ENCODE measurements at places on chromosomes 16 and 17.

- no peak for DNase-seq
These were observed 5.1 kb downstream of the ITGA2B start for GRCh38 chr17:44384281-44384822.

GRCh38 chr17:66468241-66469087, 166.1 kb downstream of the PRKCA start:
- peak; percentile 11 for DNase-seq

DNA sequence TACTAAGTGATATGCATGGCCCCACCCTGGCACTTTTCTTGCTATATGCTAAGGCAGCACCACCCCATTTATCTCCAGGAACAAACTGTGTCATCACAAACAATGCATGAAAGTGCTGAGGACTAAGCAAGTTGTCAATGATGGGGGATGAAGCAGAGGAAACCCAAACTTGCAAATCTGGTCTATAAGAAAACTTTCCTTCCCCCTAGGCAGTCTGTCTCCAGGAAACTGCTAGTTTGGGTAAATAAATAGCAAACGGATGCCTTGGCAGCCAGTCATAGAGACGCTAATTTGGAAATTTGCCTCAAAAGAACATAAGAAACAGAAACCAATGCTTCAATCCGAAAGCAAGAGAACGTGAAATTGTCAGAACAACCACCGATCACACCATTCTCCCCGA, 5.6 kb upstream of the HSBP1 start:
- DNase-seq: peak; percentile 6

GRCh38 chr17:57284583-57284982, 28.3 kb downstream of the MSI2 start:
- DNase-seq: peak; percentile 31

GRCh38 chr17:29612094-29612403, 10.7 kb downstream of the CORO6 start:
- no peak for DNase-seq

- no peak for DNase-seq
These were observed 6.7 kb downstream of the GIP start for GRCh38 chr17:48961516-48962233.

DNA sequence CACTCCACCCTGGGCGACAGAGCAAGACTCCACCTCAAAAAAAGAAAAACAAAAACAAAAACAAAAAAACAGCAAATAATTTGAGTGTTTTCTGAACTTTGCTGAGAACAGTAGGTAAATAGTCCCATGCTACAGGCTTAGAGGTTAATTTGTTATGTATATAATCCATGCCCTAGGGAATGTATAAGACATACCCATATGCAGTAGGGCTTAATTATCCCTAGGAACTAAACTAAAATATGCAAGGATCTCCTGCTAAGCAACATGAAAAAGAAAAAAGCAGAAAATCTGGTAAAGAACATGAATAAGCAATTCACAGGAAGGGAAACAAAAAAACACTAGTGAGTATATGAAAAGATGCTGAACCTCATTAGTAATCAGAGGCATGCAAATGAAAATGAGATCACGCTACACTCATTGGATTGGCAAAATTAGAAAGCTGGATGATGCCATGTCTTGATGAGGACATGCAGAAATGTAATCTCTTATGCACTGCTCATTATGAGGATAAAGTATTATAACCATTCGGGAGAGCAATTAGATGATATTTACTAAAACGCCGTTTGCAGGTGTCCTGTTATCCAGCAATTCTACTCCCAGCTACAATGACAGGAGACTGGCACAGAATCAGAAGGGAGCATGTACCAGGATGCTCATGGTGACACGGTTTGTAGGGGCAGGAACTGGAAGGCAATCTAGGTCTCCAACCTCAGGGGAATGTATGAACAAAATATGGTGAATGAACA, 5.6 kb downstream of the KCTD13 start:
- no peak for DNase-seq

- DNase-seq: peak; percentile 65
These were observed 598 bp downstream of the INPP5K start for GRCh38 chr17:1515640-1516387.

DNA sequence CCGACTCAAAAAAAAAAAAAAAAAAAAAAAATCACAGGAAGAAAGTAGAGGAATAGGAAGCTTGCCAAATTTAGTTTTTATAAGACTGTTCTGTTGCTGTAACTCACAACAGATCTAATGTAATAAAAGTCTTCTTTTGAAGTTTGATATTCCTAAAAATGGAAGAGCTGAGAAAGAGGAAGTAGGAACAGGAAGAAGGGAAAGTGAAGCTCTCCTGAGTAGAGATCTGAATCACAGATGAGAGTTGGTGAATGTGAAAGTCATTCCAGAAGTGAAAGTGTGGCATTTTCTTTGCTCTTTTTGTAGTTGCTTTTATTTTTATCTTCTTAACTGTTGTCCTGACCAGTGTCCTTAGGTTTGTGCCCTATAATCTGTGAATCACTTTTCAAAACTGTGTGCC, 2.1 kb downstream of the NMT1 start:
- no peak for DNase-seq

GRCh38 chr16:67409631-67410030, 6.6 kb downstream of the ZDHHC1 start:
- no peak for DNase-seq

GRCh38 chr17:16987066-16987829, 15.3 kb upstream of the TNFRSF13B start:
- no peak for DNase-seq

GRCh38 chr16:12613131-12613991, 190.3 kb downstream of the CPPED1 start:
- DNase-seq: no peak

DNA sequence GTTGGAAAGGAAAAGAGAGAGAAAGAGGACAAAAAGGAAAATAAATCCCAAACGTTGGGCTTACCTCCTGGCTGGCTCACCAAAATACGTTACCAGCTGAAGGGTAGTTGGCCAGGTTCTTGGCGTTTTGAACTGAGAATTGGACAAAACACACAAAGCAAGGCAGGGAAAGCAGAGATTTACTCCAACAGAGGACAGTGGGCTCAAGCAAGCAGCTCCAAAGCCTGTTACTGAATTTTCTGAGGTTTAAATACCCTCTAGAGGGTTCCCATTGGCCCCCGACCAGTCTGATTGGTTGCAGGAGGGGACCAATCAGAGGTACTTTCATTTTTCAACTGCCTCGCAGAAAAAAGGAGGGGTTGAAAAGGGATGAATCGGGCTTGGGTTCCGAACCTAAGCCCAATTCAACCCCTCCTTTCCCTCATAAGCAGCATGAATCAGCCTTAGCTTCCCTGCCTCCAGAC, 55.6 kb upstream of the ALOX12 start:
- peak; percentile 19 for DNase-seq

- DNase-seq: no peak
These were observed 54.1 kb downstream of the IGF2BP1 start for GRCh38 chr17:49051269-49051668.

- DNase-seq: no peak
These were observed 22.8 kb downstream of the ZNF423 start for GRCh38 chr16:49833085-49833484.

DNA sequence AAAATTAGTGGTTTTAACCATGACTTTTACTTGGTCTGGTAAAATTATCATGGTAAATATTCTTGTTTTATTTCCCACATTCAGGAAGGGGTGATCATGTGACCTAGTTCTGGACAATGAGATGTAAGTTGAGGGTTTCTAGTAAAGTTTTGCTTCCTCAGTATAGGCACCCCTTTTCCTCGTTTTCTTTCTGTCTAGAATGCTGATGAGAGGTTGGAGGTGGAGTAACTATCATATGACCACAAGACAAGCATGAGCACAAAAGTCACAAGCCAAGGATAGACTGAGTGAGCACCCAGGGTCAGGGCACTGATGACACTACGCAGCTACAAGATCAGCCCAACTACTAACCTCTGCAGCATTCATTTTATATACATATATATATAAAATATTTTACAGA, 53.9 kb downstream of the MYO1D start:
- no peak for DNase-seq

DNA sequence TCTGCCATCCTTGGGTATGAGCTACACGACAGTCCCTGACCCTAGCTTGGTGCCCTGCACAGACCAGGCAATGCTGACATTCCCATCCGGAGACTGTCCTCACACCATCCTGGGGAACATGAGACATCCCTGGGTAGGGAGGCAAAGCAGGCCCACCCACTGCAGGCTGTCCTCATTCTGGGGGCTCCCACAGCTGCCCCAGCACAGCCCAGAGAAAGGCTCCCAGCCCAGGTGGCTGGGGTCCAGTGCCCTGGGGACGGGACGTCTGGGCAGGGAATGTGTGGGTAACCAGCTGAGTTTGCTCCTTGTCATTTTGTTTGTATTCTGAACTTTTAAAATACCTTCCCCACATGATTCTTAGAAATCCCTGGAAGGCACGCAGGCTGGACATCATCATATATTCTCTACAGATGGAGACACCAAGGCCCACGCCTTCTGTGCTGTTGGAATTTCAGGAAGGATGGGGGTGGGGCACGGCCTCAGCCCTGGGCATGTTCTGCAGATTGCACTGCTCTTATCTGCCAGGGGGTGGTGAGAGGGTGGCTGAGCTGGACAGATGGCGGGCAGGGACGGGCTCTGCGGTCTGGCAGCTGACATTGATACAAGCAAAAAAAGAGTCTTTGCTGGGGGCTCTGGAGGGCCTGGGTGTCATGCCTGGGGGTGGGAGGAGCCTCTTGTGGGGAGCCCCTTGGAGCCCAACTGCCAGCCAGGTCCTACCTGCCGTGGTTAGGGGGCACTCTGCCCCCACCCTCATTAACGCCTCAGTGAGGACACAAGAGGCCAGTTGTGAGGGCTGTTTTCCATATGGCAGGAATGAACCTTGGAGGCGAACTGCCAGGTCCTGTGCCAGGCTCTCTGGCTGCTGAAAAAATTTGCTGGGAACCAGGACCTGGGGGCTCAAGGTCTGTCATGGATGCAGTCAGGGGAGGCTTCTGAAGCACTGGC, 28.4 kb downstream of the LRRC75A start:
- DNase-seq: no peak

GRCh38 chr16:77820340-77820739, 32.0 kb downstream of the VAT1L start:
- DNase-seq: no peak

DNA sequence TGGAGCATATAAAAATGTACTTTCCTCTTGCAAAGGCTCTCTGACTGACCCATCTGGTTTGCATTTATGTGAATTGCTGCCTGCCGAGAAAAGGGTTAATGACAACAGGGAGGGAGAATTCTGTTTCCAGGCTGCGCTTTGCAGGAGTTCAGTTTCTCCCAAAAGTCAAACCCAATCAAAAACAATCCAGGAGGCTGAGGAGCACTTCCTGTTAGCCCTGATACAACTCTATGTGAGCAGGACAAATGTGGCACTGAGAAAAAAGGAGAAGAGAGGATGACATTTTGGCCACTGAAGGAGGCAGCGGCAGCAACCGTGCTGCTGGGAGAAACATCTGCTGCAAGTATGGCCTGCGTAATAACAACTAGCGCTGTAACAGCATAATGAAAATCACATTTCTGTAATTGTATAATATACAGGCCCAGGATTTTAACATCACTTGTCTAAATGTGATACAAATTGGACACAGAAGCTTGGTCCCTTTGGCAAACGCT, 26.8 kb upstream of the ELAC2 start:
- no peak for DNase-seq

DNA sequence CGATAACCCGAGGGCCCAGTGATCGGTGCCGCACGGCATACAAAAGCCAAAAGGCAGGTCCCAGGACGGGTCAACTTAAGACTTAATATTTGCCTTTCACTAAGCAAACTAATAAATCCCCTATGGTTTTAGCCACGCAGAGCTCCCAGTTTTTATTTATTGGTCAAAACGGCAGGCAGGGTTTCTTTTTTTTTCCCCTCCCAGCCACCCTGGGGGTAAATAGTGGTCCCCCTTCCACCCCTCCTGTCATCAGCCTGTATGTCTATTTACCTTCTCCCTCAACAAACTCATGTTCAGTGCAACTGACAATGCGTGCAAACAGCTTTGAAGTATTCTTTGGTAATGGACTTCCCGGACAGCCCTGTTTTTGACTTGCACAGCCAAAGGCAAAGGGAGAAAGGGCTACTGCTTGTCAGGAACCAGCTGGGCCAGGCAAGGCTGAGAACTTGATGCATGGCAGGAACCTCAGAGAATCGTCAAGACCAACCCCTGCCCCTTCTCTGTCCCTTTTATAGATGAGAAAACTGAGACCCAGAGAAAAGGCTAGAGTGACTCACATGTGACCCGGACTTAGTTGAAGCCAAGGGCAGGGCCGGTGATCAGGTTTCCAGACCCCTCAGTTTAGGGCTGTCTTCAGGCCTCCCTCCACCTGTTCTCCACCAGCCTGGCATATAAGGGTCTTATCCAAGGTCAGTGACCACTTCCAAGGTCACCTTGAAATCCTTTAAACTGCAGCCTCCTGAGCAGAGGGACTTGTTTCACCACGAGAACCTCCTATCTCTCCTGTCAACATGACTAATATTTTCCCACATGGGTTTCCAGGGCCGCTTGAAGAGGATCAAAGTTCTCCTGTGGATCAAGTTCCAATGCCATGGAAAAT, 279.0 kb downstream of the SOX9 start:
- DNase-seq: no peak

DNA sequence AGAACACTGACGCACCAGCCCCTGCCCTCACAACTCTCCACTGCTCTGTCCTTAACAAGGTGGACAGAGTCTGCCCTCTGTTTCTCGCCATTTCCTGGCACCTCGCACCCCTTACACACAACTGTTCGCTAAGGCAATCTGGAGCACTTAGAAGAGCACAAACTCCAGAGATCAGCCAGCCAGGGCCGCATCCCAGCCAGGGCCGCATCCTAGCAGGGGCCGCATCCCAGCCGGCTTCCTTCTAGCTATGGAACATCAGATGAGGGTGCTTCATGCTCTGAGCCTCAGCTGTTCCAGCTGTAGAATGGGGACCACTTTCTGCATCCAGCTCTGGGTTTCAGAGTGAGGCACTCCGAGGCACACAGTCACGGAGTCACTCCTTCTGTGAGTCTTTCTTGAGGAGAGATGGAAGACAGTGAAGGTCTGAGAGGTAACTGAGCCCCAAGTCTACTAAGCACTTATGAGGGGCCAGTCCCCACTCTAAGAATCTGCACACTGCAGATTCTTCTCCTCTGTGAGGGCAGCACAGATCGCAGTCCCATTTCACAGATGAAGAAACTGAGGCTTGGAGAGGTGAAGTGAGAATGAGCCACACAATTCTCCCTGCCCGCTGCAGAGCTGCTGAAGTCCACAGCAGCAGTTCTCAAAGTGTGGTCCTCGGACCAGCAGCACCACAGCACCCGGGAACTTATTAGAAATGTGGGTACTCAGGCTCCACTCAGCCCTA, 20.9 kb downstream of the COTL1 start:
- no peak for DNase-seq

- no peak for DNase-seq
These were observed 772 bp downstream of the PRSS53 start for GRCh38 chr16:31087971-31088370.

DNA sequence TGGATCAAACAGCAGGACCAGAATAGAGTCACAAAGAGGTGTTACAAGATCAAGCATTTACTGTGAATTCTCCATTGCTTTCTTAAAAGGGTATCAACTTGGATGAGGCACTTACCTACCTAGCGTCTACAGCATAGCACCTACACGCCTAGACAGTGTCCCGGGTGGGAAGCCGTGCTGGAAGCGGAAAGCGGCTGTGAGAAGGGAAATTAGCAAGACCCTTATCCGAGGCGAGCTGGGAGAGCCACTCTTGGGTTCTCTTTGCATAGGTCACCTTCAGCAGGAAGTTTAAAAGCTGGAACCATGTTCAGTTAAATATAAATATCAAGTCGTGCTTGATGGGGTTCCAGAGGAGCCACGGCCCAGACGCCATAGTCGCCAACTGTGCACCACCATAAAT, 46.3 kb downstream of the TRARG1 start:
- DNase-seq: no peak

Data from CD4-positive, alpha-beta T cell treated with Interferon gamma for 1 hour (primary cell).